ENCODE measurements at places on chromosomes 7 and 10.

DNA sequence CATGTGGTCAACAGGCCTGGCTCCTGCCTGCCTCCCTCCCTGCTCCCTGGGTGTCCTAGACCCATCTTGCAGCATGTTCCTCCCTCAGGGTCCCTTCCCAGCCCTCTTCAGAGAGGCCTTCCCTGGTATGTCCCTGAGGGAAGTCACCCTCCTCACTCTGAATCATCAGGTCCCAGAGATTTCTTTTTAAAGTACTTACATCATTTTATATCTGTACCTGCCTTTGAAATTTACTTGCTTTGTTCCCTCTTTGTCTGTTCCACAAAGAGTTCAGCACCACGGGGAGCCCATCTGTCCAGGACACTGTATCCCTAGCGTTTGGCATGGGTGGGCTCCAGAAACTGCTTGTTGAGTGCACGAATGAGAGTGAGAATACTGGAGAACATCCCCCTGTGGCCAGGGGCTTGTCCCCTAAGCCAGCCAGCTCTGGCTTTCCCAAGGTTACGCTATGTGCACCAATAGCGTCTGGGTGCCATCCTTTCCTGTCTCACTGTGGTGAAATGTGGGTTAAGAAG, 50.6 kb upstream of the IGFBP3 start:
- no peak for DNase-seq

DNA sequence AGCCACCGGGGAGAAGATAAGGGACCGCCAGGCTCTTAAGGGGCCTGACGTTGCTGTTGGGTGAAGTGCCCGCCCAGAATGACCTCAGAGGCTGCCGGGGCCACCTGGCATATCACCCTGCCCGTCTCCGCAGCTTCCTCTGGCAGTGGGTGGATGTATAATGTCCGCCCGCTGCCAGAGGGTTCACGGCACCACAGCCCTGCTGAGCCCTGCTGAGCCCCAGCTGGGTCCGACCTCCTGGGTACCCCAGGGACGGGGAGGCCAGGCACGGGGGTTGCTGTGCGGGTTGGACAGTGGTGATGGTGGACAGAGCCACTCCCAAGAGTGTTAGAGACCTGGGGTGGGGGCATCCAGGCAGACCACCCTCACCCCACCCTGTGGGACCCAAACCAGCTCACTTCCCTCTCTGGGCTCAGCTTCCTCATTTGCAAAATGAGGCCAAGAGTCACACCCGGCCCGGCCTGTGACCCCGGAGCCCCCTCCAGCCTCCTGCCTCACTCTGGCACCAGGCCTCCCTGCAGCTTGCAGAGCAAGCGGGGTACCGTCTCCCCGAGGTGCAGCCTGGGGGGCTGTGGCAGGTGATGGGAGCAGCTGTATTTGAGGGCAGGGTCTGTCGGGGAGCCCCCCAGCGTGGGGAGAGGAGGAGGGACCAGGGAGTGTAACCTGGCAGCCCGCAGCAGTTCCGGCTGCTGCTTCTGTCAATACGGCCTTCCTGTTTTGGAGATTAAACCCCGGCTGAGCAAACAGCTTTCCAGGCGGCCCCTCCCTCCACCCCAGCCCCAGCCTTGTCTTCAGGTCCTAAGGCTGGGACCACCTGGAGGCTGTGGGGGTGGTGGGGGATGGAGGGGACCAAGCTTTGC, 8.4 kb upstream of the LFNG start:
- DNase-seq: peak; percentile 73

- no peak for DNase-seq
Observed at GRCh38 chr7:3738964-3739363, 437.9 kb downstream of the SDK1 start.

DNA sequence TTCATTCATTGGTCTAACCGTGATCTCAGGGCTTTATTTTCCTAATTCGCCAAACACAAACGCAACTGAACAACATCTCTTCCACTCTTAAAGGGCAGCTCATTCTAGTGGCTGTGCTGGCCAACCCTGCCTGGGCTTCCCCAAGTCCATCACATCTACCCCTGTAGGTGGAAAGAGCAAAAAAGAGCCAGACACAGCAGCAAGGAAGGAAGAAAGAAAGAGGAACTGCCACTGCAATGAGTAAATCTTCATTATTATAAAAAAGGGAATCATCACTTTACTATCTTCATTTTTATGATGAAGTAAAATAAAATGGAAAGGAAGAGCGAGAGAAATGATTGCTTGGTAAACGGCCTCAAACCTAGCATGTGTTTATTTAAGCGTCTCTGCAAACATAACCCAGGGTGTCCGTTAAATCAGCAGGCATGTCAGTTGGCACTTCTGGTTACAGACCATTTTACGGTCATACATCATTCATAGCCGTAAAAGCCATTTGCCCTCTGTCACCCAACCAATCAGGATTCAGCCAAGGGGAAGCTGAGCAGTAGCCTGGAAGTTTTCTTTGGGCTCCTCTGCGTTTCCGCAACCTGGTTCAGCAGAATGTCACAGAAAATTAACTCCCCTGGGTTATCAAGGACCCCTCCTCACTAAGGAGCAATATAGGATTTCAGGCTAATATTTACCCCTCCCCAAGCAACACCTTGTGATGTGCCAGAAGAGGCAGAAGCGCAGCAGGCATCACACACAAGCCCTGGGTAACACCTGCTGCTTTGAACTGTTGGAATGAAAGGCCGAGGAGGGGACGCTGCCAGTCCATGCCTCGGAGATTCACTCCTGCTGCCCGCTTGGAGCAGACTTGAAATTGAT, 234.0 kb downstream of the SNX10 start:
- DNase-seq: no peak

- DNase-seq: no peak
Observed at GRCh38 chr7:91050677-91051076, 213.6 kb upstream of the FZD1 start.

DNA sequence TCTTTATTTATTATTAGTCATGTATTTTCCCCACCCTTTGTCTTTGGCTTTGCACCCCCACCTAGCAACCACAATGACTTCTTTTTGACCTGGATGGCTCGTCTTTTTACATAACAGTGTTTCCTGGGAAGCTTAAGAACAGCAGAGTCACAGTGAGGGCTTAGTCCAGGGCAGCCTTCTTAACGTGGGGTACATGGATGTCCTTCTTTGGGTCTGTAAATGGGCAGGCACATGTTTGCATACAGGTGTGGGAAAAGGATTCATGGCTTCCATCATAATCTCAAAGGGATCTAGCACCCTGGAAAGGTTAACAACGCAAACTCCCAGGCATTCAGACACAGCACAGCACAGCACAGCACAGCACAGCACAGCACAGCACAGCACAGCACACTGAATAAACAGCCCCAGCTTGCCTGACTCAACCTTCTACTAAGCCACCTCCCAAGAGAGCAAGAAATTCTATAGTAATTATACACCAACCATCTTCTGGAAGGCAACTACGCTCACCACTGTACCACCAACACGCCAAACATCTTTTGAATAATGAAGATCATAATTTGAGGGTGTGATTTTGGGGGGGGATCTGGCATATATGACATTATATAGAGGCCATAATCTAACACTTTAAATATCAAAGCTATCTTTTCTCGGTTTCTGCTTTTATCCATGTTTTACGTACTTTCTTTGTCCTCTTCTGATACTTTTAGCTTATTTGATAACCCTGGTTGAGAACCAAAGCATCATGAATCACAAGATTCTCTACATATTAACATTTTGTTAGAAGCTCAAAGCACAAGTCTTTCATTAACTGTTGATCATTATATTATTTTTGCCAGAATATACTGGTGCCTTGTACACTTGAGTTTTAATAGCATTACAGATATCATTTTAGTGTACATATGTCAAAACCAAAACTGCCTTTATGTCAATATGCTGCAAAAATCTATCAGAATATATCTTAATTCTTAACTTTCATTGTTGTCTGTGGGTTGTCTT, 177.2 kb upstream of the KLF14 start:
- DNase-seq: no peak

GRCh38 chr10:13271552-13272163, 28.2 kb downstream of the PHYH start:
- peak; percentile 39 for DNase-seq

DNA sequence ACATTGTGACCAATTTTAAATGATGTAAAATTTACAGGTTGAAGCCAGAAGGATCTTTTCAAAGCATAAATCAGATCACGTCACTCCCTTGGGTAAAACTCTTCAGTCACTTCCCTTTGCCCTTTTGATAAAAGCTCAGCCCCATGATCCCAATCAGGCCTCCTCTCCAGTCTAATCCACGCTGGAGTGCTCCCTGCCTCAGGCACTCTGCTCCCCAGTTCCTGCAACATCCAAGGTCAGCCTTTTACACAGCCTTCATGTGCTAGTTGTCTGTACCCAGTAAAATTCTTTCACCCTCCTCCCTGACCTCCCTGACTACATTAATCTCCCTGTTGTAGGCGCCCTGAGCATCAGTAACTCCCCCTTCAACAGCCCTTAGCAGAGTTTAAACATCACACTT, 14.1 kb downstream of the ELMO1 start:
- no peak for DNase-seq

- DNase-seq: no peak
Observed at GRCh38 chr7:77466450-77466849, 50.3 kb upstream of the GSAP start.

DNA sequence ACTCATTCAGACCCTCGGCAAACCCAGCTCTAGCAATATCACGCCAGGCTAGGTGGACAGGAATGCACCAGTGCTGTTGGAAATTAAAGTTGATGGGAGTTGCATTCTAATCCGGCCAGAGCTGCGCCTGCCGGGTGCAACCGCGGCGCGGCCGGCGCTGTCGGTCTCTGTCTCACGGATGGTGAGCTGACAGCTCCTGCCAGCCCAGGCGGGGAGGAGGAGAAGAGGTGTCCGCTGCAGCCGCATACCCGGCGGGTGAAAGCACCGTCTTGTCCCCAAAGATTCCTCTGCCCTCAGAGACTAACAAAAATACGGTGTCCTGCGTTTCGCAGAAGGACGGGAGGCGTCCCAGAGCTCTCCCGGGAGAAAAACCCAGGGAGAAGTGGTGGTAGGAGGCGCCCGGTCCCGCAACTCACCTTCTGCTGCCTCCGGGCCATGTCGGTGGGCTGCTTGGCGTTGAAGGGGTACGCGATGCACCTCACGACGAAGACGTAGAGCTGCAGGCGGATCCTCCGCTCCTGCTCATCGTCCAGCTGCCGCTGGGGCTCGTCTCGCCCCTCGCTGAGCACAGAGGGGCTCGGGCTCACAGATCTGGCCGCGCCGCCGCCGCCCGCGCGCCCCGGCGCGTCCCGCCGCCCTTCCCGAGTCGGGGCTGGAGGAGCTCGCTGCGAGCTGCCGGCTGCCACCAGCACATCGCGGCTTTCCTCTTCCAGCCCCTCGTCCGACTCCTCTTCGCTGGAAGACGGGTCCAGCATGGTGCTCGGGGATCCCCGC, 490 bp downstream of the CADPS2 start:
- no peak for DNase-seq

DNA sequence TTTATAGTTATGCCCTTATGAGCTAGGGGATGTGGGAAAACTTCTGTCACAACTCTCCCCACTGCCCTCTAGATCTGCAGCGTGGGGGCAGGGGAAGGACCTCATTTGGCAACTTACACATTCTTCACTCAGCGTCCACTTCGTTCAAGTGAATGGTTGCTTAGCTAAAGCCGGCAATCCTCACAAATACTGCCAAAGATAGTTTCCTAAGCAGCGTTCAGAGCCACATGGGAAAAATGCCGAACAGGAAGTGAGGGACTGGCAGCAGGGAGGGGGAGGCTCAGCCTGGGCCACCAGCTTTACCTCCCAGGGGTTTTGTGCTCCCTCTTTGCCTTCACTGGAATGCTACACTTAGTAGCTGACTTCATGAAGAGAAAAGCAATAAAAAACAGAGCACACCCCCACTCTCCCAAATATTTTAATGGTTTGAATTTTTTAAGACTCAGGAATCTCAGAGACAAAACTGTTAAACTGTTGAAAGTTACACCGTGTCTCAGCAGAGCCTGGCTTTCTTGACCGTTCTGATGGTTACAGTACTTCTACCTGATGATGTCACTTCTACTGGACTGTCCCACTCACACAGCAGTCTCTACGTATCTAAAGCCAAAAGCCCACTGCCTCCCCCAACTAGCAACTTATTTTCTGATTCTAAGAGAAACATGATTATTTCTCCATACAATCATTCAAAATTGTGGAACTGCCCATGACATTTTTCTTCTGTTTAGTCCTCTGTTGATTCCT, 10.4 kb downstream of the GRM3 start:
- no peak for DNase-seq

DNA sequence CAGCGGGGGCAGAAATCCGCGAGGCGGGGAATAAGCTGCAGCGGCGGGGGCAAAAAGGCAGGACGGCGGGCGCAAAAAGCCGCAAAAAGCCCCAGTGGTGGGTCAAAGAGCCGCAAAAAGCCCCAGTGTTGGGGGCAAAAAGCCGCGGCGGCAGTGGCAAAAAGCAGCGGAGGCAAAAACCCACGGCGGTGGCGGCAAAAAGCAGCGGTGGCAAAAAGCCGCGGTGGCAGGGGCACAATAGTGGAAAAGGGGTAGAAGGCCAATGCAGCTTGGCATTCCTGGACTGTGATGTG, 525.3 kb downstream of the ZNF33B start:
- no peak for DNase-seq

DNA sequence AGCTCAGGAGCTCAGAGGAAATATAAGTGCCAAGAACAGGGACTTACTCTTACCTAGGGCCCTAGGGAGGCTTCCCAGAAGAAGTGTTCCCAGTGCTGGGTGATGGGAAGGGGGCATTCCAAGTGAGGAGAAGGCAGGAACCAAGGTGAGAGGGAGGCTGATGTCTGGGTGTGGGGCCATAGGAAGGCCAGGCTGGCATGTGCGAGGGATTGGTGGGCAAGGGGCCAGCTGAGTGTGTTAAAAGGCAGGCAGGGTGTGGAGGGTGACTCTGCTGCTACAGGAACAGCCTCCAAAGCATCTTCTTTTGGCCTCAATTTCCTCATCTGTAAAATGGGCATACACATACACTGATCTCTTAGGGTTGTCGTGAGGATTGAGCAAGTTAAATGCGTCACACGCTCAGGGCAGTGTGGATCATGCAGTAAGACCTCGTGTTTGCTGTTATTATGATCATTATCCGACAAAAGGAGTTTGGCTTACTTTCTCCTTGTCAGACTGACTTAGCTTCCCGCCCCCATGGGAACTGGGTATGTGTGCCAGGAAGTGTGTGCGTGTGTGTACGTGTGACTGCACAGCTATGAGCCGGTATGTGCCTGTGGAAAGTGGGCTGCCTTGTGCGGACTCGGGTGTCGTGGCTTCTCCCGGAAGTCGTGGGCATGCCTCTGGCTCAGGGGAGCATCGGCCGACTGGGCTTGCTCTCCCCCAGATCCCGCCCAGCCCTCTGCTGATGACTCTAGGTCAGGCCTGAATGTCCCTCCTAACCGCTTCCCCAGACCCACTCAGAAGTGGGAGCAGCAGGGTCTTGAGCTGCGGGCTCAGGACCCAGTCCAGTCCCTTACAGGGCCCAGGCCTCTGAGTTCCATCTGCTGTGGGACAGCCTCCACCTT, 59.6 kb downstream of the NEURL1 start:
- DNase-seq: no peak

- DNase-seq: no peak
Observed at GRCh38 chr7:122412883-122413282, 108.3 kb upstream of the FEZF1 start.

DNA sequence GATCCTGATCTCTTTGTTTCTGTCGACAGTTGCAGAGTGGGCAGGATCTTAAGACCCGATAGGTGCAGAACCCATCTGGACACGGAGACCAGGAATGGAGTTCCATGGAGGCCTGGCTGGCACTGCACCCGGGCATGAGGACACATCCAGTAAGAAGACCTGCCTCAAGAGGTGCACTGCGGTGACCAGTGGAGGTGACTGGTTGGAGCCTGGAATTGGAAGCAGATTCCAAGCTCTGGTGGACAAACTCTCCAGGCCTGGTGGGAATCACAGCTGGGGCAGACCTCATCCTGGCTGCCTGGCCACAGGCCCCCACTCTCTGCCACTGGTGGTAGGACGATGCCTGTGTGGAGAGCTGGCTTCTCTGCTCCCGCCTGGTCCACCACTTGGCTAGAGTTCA, 31.0 kb downstream of the ZNF775 start:
- DNase-seq: no peak
